MCF 10A (cell line): ENCODE measurements at places on chromosomes 6 and 20. TPM values are rescaled to one million over a fixed set of nuclear protein-coding genes. Genes with fewer than 3 reads are reported as not detected.

Gene GPLD1
- total RNA-seq = 0.16 and 0.20 TPM in 2 replicates

Gene FNDC1
- not detected in 2 replicates for total RNA-seq

Gene ADAT2
- 23.2 and 27.7 TPM in 2 replicates for total RNA-seq

Gene BCKDHB
- 14.5 and 17.7 TPM in 2 replicates for total RNA-seq

Gene NRN1
- total RNA-seq = not detected in 2 replicates

Gene MYB
- not detected in 2 replicates for total RNA-seq

Gene RNF39
- 2.3 and 3.6 TPM in 2 replicates for total RNA-seq

Gene TMEM217
- 3.2 and 4.6 TPM in 2 replicates for total RNA-seq

Gene HTR1E
- not detected in 2 replicates for total RNA-seq
